ENCODE measurements at places on chromosomes 12 and 14.

GRCh38 chr14:41423503-41423902 lies 183.2 kb upstream of the LRFN5 start:
- DNase-seq: peak; percentile 51

GRCh38 chr12:7060353-7060954 lies at the start of gene C1S:
C1S (plus strand) TSS chr12:7060718; CDS start chr12:7061913, 1,195 bp downstream.
- DNase-seq: peak; percentile 82

DNA sequence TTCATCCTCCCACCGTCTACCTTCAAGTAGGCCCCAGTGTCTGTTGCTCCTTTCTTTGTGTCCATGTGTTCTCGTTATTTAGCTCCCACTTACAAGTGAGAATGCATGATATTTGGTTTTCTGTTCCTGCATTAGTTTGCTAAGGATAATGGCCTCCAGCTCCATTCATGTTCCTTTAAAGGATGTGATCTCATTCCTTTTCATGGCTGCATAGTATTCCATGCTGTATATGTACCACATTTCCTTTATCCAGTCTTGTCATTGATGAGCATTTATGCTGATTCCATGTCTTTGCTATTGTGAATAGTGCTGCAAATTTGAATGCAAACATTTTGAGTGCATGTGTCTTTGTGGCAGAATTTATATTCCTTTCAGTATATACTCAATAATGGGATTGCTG lies 259.6 kb upstream of the PELI2 start:
- no peak for DNase-seq

DNA sequence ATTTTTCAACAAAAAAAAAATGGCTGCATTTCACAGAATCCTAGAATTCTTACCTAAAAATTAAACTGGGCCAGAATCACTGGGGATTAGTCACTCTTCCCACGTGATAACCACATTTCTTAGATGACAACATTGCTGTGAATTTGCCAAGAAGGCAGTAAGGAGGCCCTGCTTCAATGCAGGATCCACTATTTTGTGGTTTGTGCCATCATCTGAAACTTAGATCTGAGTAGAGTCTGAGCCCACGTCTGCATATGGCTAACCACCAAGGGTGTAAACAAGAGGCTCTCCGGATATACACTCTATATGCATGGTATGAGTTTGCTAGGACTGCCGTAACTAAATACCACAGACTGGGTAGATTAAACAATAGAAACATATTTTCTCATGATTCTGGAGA lies 24.4 kb upstream of the TBX5 start:
- peak; percentile 68 for DNase-seq

GRCh38 chr12:124390442-124391097 lies 95.7 kb downstream of the RFLNA start:
- DNase-seq: peak; percentile 84

Data from HT1080 (cell line).